ENCODE measurements at places on chromosomes 1 and 21.
A peak's percentile ranks its signal among the peaks of the same experiment; 100 is the strongest.

- no peak for DNase-seq
Measured at GRCh38 chr1:37605806-37606474, 10.2 kb upstream of the GNL2 start.

GRCh38 chr1:219810451-219810850 lies 117.9 kb downstream of the SLC30A10 start:
- no peak for DNase-seq

DNA sequence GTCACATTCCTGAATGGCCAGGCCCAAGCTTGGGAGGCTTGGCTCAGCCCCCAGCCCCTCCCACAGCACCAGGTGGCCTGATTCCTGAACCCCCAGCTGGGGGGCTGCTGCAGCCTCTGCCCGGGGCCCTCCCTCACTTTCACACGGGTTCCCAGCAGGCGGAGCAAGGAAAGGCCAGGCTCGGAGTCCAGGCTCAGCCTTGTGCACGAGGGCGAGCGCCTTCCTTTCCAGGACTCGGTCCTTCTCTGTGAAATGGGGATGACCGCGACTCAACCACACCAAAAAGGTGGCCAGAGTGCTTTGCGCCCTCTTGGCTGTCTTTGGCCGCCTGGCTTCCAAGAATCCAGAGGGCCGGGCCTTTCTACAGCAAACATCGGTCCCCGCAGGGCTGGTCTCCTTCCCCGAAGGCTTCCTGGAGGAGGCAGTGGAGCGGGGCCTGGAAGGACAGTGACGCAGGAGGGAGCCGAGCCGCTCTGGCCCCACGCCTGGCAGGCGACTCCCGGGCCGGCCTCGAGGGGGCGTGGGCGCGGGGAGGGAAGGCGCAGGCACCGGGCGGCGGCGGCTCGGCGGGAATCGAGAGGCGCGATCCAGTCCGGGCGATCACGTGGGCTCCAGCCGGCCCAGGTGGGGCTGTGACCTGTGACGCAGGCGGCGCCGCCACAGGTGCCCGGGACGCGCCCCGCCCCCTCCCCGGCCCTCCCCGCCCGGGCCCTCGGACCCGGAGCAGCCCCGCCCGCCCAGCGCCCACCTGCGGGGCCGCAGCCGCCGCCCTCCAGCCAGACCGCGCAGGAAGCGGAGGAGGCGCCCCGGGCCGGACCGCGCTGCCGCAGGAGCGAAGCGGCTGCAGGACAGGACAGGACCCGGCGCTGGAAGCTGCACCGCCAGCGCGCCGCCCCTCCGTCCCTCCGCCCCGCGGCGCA lies at the start of gene ARHGEF16:
Gene ARHGEF16, plus strand, starts transcription at position 775 of the 920 bp plus-strand sequence. CDS start 8,420 bp downstream, outside the sequence.
- peak; percentile 64 for DNase-seq

DNA sequence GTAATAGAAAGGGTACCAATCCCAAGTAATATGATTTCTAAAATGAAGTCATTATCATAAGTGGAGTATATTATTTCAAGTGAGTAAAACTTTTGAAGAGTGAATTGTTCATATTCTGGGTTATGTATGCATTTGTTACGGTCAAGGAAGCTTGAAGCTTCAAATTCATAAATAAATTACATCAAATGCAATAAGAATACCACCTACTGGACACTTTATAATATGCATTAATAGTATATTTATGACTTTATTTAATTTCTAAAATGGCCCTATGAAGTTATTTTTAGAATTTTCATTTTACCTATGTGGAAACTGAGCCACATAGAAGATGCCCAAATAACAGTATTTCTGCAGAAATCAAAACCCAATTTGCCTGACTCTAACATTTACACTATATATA lies 260.6 kb downstream of the SMYD3 start:
- no peak for DNase-seq

- DNase-seq = no peak
Measured at GRCh38 chr1:182279302-182279701, 112.3 kb downstream of the GLUL start.

GRCh38 chr1:53111073-53111556 lies 31.3 kb downstream of the SLC1A7 start:
- DNase-seq = no peak

- no peak for DNase-seq
Measured at GRCh38 chr1:112230232-112230631, 165.8 kb upstream of the CTTNBP2NL start.

DNA sequence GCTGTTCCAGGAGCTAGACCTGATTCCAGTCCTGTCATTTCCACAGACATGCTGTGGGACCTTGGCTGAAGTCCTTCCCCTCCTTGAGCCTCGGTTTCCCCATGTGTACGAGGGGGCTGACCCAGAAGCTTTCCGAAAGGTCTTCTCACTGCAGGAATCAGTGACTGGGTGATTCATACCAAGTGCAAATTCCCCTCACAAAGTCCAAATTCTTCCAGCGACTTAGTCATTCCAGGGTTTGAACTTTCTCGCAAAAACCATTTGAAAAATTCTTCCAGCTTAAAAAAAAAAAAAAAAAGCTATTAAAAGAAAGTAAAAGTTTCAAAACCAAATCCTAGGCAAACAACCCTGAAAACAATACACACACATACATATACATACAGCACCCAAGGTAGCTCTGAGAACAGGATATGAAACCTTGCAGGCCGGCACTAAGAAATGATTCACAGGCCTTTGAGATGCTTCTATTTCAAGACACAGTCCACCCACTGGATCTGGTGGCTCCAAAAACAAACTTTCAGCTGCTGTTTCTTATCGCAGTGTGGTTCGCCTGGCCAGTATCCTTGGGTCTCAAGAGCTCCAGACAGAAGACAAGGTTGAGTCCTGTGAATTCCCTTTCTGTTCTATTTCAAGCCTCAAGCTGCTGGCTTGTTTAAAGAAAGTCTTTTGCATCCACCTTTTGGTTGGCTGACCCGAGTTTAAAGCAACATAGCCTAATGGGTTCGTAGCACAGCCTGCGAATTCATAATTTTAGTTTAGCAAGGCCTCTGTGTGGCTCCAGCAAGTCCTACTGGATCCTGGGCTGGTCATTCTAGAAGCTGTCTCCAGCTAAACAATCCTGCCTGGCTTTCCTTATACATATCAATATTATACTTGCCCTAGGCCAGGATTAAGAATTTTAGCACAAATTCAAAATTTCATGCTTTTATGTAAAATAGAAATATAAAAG lies 18.0 kb upstream of the ID3 start:
- DNase-seq = peak; percentile 45

DNA sequence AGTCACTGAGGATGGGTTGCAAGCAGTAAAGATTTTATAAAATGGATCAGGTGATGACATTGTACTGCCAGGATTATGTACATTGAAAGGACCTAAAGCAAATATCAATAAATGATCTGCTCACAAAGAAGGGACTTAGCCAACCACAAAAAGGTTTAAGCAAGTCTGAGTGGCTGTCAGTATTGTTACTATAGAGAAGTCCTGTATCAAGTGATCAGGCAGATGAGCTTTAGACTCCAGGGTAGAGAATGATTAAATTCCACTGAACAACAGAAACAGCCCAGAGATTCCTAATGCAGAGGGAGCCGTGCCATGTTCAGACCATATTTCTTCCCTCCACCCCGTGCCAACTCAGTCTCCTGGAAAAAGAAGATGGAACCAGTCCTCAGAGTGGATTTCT lies 138.9 kb downstream of the SETD4 start:
- no peak for DNase-seq

DNA sequence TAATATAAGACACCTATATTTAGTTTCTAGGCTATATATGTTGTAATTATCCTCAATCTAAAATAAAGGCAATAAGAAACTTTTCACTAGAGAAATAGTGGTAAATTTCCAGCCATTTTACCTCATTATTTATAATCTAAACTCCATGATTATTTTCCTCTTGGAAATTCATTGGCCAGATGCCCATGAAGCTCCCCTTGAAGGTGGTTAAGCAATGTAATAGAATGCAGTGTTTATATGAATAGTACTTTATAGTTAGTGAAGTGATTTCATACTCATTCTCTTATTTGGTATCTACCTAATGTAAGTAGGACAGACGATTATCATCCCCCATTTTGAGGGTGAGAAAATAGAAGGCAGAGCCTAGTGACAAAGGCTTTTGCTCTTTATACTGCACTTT lies 26.5 kb downstream of the NFYC start:
- DNase-seq = no peak

DNA sequence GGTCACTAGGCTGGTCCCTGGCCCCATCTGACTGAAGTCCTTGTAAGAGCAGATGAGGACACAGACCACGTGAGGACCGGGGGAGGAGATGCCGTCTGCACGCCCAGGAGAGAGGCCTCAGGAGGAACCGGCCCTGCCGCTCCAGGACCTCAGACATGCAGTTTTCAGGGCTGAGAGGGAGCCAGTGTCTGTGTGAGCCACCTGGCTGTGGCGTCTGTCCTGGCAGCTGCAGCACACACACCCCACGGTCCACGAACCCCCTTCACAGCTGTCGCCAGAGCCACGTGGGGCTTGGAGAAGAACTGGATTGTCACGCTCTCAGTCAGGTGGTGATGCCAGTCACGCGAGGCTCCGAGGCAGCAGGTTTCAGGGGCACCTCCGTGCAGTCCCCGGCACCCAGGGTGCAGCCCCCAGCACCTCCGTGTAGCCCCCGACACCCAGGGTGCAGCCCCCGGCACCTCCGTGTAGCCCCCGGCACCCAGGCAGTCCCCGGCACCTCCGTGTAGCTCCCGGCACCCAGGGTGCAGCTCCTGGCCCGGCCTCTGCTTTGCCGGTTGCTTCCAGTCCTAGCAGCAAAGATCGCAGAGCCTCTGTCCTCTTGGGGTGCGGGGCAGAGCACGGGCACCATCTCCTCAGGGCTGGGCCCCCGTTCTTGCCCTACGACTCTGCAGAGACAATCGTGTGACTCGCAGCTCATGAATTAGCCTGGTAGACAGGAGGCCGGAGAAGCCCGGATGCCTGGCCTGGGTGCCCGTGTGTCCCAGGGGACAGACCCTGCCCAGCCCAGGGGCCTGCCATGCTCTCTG lies 19.0 kb upstream of the SUMO3 start:
- DNase-seq = no peak

DNA sequence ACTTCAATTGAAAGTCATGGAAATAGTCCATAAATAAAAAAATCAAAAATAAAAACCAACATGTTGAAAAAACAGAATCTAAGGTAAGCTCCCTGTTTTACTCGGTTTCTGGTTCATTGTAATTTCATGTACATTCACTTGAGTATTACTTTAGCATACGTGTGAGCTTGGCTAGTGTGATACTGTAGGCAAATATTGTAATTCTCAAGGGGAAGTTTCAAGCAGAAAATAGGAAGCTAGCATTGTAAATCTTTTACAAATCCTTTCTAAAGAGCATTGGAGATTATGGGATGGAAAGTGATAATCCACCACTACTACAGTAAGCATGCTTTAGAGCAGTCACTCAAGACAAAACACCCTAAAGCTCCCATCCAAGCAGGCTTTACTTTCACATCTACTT lies 3.3 kb upstream of the LPAR3 start:
- no peak for DNase-seq

- DNase-seq = no peak
Measured at GRCh38 chr1:192395895-192396294, 79.1 kb downstream of the RGS21 start.

GRCh38 chr21:17708522-17709265 lies 96.0 kb upstream of the BTG3 start:
- no peak for DNase-seq

GRCh38 chr1:112386731-112387346 lies 9.2 kb upstream of the CTTNBP2NL start:
- no peak for DNase-seq

DNA sequence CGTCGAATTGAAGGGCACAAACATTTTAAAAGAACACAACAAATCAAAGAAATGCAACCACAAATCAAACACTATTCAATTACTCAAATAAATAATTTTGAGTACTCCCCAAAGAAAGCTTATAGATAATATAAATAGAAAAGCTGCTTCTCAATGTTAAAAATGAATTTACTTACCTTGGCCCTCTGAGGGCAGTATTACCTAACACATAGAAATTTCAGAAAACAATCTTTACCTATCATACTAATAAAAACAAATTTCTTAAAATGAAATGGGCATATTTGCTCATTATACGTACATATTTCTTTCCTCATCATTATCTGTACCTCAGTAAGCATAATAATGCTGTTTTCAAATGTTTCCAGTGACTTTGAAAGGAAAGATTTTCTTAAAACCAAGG lies 141.8 kb downstream of the AKT3 start:
- no peak for DNase-seq

DNA sequence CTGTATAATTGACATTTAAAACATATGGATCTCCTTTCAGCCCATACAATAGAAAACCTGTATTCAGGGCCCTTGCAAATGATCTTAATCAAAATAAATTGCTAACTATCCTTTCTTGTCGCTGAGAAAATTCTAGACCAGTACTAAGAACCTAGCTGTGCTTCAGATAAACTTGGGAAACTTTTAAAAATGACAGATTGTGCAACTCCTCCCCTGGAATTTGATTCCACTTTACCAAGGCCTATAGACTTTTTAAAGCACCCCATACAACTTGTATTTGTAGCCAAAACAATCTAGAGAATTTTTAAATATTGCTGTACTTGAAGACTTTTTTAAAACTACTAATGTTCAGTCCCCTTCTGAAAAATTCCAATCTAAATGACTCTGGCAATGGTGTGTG lies 51.6 kb downstream of the ZNF644 start:
- no peak for DNase-seq

DNA sequence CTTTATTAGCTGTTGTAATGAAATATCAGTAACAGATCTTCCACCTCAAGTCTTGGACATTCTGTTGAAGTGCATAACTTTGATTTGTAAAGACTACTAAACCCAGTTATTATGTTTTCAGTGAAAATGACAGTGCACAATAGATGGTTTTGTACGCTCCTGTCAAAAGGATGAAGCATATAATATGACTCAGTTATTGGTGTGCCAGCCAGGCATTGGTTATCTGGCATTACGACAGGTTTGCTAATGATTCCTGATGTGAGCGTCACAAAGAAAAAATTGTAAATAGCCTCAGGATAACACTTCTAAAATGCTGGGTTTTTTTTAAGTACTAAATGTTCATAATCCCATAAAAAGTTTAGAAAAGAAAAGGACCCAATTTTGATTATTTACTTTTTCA lies 147.9 kb downstream of the MAGI3 start:
- no peak for DNase-seq

GRCh38 chr1:90710579-90711536 lies 6.2 kb downstream of the BARHL2 start:
- DNase-seq = peak; percentile 46

DNA sequence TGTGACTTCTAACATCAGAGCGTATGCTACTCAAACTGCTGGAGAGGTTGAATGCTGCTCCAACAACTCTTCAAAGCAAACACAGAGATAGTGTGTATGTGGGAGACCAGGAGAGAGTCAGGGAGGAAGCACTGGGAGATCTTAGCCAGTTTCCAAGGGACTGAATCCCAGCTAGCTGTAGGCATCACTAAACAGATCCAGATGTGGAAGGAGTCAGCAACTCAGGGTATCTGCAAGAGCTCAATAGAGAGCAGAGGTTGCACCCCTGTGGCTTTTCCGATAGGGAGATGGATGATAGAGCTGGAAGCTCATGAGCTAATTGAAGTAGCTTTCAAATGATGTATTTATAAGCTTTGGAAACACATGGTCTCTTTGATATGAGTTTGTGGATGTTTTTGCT lies 168.9 kb upstream of the HOOK1 start:
- DNase-seq = no peak

DNA sequence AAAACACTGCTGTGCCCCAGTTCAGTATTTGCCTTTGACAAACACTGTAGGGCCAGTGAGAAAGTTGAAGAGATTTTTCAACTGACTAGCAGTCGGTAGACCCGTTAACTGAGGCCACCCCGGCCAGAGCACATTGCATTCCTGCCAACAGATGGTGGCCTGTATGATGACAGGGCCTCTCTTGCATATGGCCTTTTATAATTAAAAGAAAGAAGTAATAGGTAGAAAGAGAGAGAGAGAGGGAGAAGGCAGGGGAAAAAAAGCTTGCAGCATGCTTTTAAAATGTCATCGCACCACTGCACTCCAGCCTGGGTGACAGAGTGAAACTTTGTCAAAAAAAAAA lies 4.7 kb upstream of the C1orf174 start:
- no peak for DNase-seq
